Activated T-helper 2 cell treated with anti-CD3 and anti-CD28 coated beads, Interferon-gamma antibody, Interleukin-2, Interleukin-4, amounts not matched to agents 10 μg/mL and 5 μg/mL and 100 μg/mL, durations not matched to agents 14 hours and 24 hours and 36 hours (primary cell): ENCODE measurements at places on chromosomes 5 and 9. TPM values are rescaled to one million over a fixed set of nuclear protein-coding genes. Genes with fewer than 3 reads are reported as not detected.

DNA sequence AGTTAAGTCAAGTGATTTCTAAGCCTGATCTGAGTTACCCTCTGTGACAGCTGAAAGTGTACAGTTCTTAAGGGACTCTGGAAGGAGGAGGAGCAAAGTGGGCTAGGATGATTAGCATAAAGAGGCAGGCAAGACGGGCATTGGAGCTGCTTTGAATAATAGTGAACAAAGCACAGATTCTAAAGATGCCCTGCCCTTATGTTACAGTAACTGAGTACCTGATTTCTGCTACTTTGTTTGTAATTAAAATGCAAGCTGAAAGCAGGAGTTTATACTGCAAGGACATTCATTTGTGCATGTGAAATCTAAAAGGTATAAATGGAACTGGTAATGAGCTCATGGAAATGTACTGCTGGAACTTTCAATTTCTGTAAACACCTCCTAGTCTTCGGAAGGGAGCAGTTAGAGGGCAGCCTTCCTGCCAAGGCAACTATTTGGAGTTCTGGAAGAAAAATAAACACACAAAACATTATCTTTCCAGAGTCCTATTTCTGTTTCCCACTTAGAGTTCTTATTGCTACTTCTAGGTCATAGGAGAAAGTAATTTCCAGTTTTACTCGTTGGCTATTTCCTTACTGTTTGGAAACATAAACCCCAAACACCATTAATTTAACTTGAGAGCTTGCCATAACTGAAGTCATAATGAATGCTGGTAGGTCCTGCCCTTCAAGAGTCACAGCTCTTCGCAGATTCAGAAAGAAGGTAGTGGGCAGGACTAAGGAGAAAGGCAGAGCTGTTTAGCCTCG lies at the start of gene RANBP3L:
Gene RANBP3L (minus strand): TSS at position 45 of the 746 bp plus-strand sequence. CDS start 486 bp downstream, outside the sequence.
- H3K4me1 ChIP-seq, result peaks cover 2% of the 10 kb centered on the region
- no peaks in the 10 kb centered on the region for H3K36me3 ChIP-seq
- no peak for DNase-seq
- H3K4me3 ChIP-seq, result no peak within 1 kb of the TSS
- peaks cover 2% of the 10 kb centered on the region for H3K27me3 ChIP-seq

DNA sequence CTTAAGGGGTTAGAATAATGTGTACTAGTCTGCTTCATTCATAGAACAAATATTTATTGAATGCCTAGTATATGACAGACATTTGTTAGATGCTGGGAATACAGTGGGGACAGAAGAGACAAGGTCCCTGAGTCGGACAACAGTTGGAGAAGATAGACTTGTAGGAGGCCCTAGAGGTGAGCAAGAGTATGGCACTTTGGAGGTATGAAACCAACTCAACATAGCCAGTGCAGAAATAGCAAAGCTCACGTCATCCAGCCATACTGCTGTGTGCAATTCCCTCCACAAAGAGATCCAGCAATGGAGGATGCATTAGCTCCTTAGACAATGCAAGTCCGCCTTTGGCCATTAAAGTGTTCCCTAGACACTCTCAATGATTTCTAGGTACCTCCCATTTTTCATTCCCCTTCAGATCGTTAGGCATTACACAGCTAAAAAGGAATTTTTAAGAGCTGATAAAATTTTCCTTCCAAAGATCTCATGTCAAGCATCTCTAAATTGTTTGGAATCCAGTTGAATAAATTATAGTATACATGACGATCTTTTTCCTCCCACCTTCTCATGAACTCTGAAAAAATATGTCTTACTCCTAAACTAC lies 1949.6 kb upstream of the WWC1 start:
- DNase-seq, result no peak
- H3K4me3 ChIP-seq, result no peak overlapping the region
- H3K27me3 ChIP-seq, result no peaks in the 10 kb centered on the region
- no peaks in the 10 kb centered on the region for H3K36me3 ChIP-seq
- H3K4me1 ChIP-seq, result no peaks in the 10 kb centered on the region

PCDHGA3 gene
- 0.11 and 0.16 TPM in 2 replicates for total RNA-seq

FIBCD1 gene
- total RNA-seq, result not detected in 2 replicates

CD274 gene
- total RNA-seq, result 36.7 and 40.5 TPM in 2 replicates
